ENCODE measurements at places on chromosomes 3 and 15. TPM values are rescaled to one million over a fixed set of nuclear protein-coding genes. Genes with fewer than 3 reads are reported as not detected.

The SH2D7 gene
- total RNA-seq, result not detected

The BHLHE40 gene
- total RNA-seq, result 7.8 TPM

The ADGRG7 gene
- total RNA-seq, result not detected

The XIRP1 gene
- total RNA-seq, result not detected

The CCR8 gene
- not detected for total RNA-seq

The IL20RB gene
- 0.79 TPM for total RNA-seq

The AMOTL2 gene
- total RNA-seq, result 98.2 TPM

The DPPA4 gene
- not detected for total RNA-seq

The CHRM5 gene
- total RNA-seq, result 0.20 TPM

The CFAP92 gene
- total RNA-seq, result 0.65 TPM

The NR1I2 gene
- total RNA-seq, result not detected

The CCNB2 gene
- total RNA-seq, result 20.0 TPM

The NR2E3 gene
- 0.20 TPM for total RNA-seq

The RBP2 gene
- total RNA-seq, result not detected

The MESP2 gene
- not detected for total RNA-seq

The KLF15 gene
- 8.1 TPM for total RNA-seq

The ZNF860 gene
- 1.1 TPM for total RNA-seq

The COL6A5 gene
- not detected for total RNA-seq

The EPHA3 gene
- not detected for total RNA-seq

The SCG5 gene
- 0.44 TPM for total RNA-seq

The CLDN16 gene
- total RNA-seq, result not detected

The CPEB1 gene
- total RNA-seq, result under 0.01 TPM

The TWF2 gene
- total RNA-seq, result 74.6 TPM

The CMTM6 gene
- 75.2 TPM for total RNA-seq

The SLC2A2 gene
- total RNA-seq, result not detected

The LNP1 gene
- 0.44 TPM for total RNA-seq

The IGDCC3 gene
- not detected for total RNA-seq

The GSK3B gene
- total RNA-seq, result 24.6 TPM

The ARPIN gene
- 11.1 TPM for total RNA-seq

The TRH gene
- total RNA-seq, result not detected

The SCN11A gene
- under 0.01 TPM for total RNA-seq

The MCF2L2 gene
- 0.22 TPM for total RNA-seq

The RBMS3 gene
- total RNA-seq, result 24.2 TPM

The FETUB gene
- not detected for total RNA-seq

The ARGFX gene
- total RNA-seq, result not detected

The GRIP2 gene
- total RNA-seq, result not detected

The FANCD2OS gene
- total RNA-seq, result not detected

The CCR2 gene
- total RNA-seq, result not detected

The SLC9A9 gene
- 3.7 TPM for total RNA-seq

The GOLGA6L7 gene
- not detected for total RNA-seq

The ARL14 gene
- not detected for total RNA-seq

The PLXND1 gene
- total RNA-seq, result 131 TPM

Measured in lung microvascular endothelial cell (primary cell).